ENCODE measurements at places on chromosomes 1 and 21.

- DNase-seq = no peak
Measured at GRCh38 chr1:110211496-110212168, 1.5 kb downstream of the KCNC4 start.

- no peak for DNase-seq
Measured at GRCh38 chr1:63498106-63498505, 24.9 kb downstream of the ITGB3BP start.

- DNase-seq = no peak
Measured at GRCh38 chr1:33128781-33129180, 47.8 kb downstream of the AZIN2 start.

- no peak for DNase-seq
Measured at GRCh38 chr1:245108246-245108645, 46.5 kb upstream of the KIF26B start.

DNA sequence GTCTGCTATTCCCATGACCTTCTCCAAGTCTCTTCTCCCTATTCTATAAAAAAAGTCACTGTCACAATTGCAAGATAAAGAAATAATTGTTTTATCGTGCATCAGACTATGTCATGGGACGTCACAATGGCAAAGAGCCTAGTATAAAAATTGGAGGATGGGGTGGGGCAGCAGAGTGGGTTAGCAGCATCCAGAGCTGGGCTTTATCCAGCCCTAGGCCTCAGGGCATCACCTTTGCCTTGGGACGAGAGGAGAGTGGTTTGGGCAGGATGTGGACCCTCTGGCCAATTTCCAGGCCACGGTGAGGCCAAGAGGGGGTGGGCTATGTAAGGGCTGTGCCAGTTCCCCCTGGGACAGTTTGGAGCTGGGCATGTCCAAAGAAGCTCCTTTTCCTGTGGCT is 25.7 kb downstream of the WNT4 start:
- no peak for DNase-seq

DNA sequence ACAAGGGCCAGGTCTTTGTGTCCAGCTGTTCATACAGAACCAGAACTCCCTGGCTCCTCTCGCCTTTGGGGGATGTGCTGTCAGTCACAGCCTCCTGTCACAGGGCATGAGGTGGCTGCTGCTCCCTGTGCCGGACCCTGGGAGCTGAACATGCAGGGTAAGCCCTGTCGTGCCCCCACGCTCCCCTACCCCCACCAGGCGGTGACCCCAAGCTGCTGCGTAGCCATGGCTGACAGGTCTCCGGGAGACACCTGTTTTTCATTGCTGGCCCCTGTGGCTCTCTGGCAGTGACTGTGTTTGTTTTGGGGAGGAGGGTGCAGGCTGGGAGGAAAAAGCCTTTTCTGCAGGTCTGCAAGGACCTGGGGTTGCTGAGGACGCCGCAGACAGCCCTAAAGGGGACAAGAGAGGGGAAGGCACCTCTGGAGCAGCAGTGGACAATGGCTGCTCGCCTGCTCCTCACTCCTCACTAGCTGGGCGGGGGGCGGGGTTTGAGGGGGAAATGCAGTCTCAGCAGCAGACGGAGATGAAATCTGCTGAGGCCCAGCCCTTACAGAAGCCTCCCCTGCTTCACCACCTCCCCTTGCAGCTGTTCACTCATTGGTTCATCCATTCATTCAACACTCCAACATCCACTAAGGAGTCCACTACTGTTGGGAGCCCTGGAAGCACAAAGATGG is 81.4 kb downstream of the TRABD2B start:
- DNase-seq = no peak

GRCh38 chr1:212267460-212267859 is 17.8 kb upstream of the PPP2R5A start:
- no peak for DNase-seq

- DNase-seq = no peak
Measured at GRCh38 chr1:3049164-3049563, 19.8 kb upstream of the PRDM16 start.

DNA sequence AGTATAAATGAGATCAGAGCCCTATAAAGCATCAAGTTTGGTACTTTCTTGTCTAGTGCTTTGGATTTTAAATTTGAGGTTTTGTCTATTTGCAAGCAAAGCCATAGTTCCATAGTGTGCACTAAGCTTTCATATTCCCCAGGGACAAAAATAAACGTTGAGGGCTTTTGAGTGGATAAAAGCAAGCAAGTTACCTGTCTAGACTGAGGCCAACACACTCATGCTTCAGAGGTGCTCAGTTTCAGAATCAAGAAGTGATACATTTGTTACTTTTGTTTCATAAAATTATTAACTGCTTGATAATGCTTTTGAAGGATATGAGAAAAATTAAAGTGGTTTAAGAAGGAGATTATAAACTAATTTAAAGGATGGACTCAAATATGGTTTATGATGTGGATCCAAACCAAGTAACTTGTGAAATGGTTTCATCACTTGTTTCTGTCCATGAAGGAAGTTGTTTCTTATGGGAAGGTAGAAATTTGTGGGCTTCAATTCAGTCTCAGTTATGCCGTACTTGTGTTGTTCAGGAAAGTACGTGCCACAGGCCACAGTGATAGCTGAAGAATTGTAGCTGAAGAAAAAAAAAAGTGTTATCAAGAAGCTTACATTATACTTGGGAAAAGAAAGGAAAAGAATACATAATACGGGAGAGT is 71.2 kb downstream of the CHRM3 start:
- DNase-seq = no peak

DNA sequence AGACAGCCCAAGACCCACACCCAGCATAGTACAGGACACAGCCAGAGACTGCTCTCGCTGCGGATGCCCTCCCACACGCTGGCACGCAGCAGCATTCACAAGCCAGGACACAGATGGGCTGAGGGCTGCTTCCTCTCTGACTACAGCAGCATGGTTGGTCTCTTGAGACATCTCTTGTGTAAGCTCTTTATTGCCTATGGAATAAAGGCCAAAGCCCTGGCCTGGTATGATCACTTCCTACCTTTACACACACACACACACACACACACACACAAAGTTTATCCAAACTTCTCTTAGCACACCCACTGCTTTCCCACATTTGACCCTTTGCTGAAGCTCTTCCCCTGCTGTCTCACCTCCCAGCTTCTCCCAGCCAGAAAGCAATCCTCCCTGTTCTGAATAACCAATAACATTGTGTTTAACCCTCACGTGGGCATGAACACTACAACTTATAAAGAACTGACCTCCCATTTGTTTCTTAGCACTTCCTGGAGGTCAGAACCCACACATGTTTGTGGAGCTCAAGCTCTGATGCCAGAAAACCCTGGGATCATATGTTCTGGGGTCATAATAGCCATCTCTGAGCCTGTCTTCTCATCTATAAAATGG is 1.2 kb upstream of the LUZP1 start:
- peak; percentile 54 for DNase-seq

DNA sequence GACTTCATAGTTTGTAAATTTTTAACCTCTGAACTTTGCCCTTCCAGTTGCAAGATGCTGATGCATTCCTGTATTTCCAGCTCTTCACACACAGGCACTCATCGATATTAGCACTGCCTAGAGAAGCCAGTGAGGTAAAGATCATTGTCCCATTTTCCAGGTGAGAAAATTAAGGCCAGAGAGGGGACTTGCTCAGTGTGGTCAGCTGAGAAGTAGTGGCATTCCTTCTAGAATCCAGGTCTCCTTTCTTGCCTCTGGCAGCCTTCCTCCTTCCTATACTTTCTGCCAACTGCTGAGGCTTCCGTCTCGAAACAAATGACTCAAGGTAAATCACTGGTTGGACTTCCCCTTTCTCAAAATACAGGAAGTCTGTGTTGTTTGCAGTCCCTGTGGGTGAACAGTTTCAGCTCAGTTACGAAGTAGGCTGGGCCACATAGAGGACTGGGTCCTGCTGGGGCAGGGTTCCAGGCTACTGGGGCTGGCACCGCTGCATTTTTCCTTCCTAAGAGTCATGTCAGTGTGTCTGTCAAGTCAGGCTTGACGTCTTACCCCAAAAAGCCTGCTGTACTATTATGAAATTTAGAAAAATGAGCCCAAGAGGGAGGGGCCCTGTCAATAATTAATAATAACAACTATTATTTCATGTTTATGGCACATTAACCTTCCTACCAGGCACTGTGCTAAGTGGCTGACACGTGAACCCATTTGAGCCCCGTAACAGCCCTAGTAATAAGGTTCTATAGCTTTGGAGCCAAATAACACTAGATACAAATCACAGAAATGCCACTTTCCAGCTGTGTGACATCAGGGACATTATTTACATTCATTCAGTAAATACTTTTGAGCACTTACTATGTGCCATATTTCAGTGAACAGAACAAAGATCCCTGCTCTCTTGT is 16.6 kb upstream of the RNF19B start:
- DNase-seq = peak; percentile 86

- DNase-seq = peak; percentile 24
Measured at GRCh38 chr1:151238467-151238739, 16.1 kb upstream of the PSMD4 start.

GRCh38 chr21:29233611-29234540 is 64.8 kb upstream of the BACH1 start:
- DNase-seq = no peak

DNA sequence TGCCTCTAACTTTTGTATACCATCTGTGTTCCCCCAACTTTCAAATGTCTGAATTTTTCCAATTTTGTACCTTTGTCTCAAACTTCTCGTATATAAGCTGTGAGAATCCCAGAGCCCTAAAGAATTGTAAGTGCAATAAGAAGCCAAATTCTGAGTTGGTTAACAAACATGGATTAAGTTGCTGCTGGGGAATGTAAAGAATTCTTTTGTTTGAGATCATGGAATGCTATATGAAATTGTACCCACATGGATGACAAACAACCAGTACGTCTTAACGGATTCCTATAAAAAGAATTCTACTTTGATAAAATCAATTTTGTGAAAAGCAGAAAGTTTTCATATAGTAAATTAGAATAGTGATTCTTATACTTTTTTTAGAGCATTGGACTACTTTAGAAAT is 72.4 kb upstream of the CYP2J2 start:
- DNase-seq = no peak

- DNase-seq = no peak
Measured at GRCh38 chr1:12697397-12697796, 18.5 kb upstream of the AADACL3 start.

DNA sequence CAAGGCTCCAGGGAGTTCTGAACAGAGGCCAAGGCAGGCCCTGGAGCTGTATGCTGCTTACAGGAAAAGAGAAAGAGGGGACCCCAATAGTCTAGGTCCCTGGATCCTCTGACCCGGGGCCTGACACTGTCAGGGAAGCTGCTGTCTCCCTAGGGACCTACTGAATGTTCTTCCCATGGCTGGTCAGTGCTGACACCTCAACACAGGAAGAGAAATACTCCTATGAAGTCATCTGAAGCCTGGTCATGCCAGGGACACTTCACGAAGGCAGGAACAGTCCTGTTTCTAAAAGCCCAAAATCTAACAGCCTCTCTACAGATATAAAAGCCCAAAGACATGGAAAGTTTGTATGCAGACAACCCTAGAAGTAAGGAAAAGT is 1.7 kb upstream of the LAD1 start:
- no peak for DNase-seq

GRCh38 chr1:113605146-113605545 is 154.1 kb downstream of the PHTF1 start:
- DNase-seq = no peak

- no peak for DNase-seq
Measured at GRCh38 chr1:154620751-154621150, 12.8 kb upstream of the ADAR start.

- no peak for DNase-seq
Measured at GRCh38 chr1:96340686-96341085, 380.9 kb upstream of the PTBP2 start.

- DNase-seq = no peak
Measured at GRCh38 chr1:174703309-174703708, 255.5 kb downstream of the GPR52 start.

DNA sequence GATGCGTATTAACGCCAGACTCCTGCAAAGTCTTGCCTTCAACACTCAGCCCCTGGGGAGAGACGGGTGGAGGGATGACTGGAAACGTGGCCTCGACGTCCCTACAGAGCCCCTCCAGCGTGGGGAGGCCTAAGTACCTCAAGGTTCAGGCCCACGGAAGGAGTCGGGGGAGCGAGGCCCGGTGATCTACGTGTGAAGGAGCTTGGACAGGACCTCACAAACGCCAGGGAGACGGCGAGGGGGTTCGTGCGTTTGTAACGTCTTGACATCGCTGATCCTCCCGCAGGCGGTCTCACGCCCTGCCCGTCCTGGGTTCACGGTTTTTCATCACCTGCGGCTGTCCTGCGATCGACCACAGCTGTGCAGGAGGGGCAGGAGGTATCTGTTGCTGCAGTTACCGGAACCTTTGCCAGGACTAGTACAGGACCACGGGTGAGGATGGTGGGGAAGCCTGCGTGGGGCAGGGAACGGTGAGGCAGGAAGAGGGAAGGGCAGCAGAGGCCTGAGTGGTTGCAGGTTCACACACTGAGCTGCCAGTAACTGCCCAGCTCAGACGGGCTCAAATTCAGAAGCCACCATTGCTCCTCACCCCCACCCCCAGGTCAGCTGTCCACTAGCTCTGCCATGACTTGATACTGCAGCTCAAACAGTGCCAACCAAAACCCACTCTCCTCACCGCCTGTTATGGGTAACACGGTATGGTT is 889 bp upstream of the CCNL2 start:
- DNase-seq = no peak

- no peak for DNase-seq
Measured at GRCh38 chr1:170388489-170388888, 143.5 kb upstream of the GORAB start.

DNA sequence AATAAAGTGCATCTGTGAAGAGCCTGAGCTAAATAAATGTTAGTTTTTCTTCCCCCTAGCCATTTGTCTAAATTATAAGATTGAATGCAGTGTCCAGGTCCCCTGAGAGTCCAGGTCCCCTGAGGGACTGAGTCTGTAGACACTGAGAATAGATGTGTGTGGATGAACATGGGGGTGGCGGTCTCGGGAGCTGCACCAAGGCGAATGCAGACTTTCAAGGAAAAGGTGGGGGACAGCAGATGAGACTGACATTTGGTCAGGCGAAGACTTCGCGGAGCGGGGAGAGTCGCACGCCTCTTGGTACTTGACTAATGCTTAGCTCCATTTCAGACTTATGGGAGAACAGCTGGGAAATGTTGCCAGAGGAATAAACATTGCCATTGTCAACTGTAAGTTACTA is 17.7 kb upstream of the MX2 start:
- no peak for DNase-seq
